Common myeloid progenitor, CD34-positive (primary cell): ENCODE measurements at places on chromosomes 7 and 10.

GRCh38 chr7:25706764-25707163, 445.2 kb upstream of the NFE2L3 start:
- no peak for DNase-seq

GRCh38 chr10:77313066-77313750, 324.4 kb downstream of the KCNMA1 start:
- DNase-seq: no peak

DNA sequence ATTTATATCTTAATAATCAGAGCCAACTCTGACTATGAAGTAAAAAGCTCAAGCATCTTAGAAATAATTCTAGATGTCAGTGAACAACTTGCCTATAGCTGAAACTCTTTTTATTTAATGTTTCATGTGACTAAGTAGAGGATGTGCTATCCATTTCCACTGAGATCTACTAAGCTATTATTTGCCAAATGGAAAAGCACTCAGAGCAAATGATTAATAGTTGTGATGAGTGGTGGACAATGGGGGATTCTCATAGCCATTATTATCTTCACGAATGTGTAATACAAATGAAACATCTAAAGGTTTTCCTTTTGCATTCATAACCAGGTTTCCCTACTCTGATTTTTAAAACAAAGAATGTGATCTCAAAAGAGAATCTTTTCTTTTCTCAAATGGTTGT, 126.6 kb upstream of the GNAI1 start:
- no peak for DNase-seq

GRCh38 chr7:98387544-98388226, 13.2 kb downstream of the BAIAP2L1 start:
- no peak for DNase-seq
